ENCODE measurements at places on chromosomes 13 and 19. TPM values are rescaled to one million over a fixed set of nuclear protein-coding genes. Genes with fewer than 3 reads are reported as not detected.
A peak's percentile ranks its signal among the peaks of the same experiment; 100 is the strongest.

DNA sequence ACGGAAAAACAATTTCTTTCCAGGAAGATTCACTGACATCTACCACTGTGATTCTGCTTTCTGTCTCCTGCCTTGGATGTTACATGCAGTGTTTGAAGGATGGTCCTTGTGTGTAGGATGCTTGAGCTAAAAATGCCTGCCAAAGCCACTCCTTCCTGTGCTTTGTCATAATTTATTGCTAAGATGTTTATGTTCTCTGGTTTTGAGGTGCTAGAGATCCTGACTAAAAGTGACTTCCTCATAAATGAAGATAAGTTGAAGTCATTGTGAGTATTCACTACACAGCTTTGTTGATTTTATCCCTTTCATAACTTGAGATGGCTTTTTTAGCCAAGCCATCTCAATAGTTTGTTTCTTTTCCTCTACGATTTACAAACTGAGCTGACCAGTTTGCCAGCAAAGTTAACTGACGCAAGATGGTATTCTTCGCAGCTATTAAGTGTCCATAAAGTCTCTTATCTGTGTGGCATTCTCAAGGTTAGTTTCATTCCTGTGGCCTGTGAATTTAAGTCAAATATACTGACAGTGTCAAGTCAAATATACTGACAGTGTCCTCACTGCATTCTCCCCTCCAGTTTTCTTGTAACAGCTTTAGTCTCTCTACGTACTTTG is 15.7 kb upstream of the FBXL3 start:
- no peaks in the 10 kb centered on the region for H3K36me3 ChIP-seq
- DNase-seq = no peak
- no peak overlapping the region for H3K27ac ChIP-seq
- H3K27me3 ChIP-seq = no peaks in the 10 kb centered on the region
- H3K4me1 ChIP-seq = no peaks in the 10 kb centered on the region

DNA sequence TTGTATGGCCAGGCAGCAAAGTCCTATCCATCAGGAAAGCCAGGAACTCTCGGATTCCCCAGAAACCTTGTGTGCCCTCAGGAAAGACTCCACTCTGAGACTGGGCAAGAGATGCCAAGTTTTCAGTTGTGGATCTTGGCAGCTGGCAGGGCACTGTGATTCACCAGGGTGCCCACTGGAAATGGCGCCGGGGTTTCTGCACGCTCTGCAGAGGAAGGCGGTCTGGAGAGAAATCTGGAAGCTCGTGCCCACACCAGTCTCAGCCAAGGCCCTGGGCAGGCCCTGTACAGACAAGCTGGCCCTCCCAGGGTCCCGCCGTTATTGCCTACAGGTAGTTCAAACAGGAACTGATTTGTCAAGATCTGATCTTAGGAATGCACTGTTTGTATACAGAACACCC is 4.9 kb downstream of the NAPA start:
- H3K27me3 ChIP-seq = no peaks in the 10 kb centered on the region
- no peaks in the 10 kb centered on the region for H3K36me3 ChIP-seq
- no peak for DNase-seq
- H3K27ac ChIP-seq = 0 out of 2 replicates have a peak overlapping the region, but pooled peaks have one; percentile 45
- no peak overlapping the region for H3K4me3 ChIP-seq

The DPY19L3 gene
- 43.3 TPM for total RNA-seq

The BRCA2 gene
- total RNA-seq = 28.6 TPM

DNA sequence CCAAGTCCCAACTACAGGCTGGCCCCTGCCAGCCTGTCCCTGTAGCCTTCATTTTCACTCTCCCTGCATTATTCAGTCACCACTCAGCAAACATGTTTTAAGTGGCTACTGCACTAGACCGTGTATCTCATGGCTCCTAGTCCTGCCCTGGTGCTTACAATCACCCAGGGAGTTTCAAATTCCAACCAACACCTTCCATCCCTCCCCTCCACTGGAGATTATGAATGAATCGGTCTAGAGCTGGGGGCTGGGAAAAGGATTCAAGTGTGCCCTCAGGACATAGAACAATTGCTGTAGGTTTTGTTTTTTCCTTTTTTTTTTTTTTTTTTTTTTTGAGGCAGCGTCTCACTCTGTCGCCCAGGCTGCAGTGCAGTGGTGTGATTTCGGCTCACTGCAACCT is 15.0 kb upstream of the TNFAIP8L1 start:
- no peak overlapping the region for H3K27ac ChIP-seq
- no peaks in the 10 kb centered on the region for H3K4me1 ChIP-seq
- H3K36me3 ChIP-seq = no peaks in the 10 kb centered on the region
- no peak for DNase-seq
- no peaks in the 10 kb centered on the region for H3K27me3 ChIP-seq

The ARHGAP35 gene
- 49.4 TPM for total RNA-seq

- DNase-seq = no peak
- peaks cover 18% of the 10 kb centered on the region for H3K27me3 ChIP-seq
- H3K27ac ChIP-seq = no peak overlapping the region
- no peak overlapping the region for H3K4me3 ChIP-seq
These were observed 2.4 kb upstream of the PTGER1 start for GRCh38 chr19:14477418-14478112.

DNA sequence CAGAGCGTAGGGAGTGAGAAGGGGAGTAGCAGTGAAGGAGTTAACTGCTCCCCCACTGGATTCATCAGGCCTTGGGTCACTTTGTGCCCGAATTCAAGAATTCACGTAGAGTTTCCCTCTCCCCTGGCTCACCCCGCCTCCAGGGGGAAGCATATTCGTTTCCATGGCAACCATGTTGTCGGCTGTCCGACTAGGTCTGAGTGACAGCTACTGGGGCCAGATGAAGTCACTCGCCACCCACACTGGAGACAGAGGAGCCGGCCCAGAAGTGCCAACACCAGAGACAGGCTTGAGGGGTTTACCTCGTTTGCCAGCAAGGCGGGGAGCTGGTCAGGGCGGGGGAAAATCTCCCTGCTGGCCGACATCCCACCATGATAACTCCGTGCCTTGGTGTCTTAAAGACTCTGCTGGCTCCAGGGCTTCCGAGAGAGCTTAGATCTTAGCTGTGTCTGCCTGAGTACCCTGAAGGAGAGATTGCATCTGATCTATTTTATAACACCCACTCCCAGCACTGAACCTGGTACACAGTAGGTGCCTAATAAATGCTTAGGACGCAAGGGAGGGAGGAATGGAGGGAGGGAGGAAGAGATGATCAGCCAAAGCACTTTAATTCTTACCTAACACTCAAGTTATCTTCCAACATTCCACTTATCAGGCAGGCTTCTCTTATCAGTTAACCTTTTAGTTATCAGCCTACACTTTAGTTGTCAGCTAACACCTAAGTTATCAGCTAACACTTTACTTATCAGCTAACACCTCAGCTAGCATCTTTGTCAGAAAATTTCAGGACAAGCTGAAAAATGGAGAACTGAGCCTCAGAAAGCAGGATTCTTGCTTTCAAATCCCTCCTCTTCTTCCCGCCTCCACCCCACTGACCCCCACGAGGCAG is 57.2 kb upstream of the ZNRF4 start:
- H3K4me1 ChIP-seq = peaks cover 19% of the 10 kb centered on the region
- peak; percentile 94 for DNase-seq
- no peaks in the 10 kb centered on the region for H3K36me3 ChIP-seq
- H3K27me3 ChIP-seq = no peaks in the 10 kb centered on the region

- peaks cover 10% of the 10 kb centered on the region for H3K27me3 ChIP-seq
- peaks cover 6% of the 10 kb centered on the region for H3K4me1 ChIP-seq
- no peak overlapping the region for H3K4me3 ChIP-seq
- H3K36me3 ChIP-seq = no peaks in the 10 kb centered on the region
- H3K27ac ChIP-seq = no peak overlapping the region
These were observed 3.8 kb upstream of the SLC25A42 start for GRCh38 chr19:19059837-19060611.

Data from GM23338 (cell line).